ENCODE measurements at places on chromosomes 1 and 21.

GRCh38 chr1:12372761-12373160, 142.9 kb downstream of the VPS13D start:
- no peak for DNase-seq

- no peak for DNase-seq
Observed at GRCh38 chr1:221327954-221328353, 413.9 kb downstream of the DUSP10 start.

- no peak for DNase-seq
Observed at GRCh38 chr1:110286564-110286963, 52.6 kb upstream of the RBM15 start.

- no peak for DNase-seq
Observed at GRCh38 chr1:153780551-153780950, 5.3 kb downstream of the SLC27A3 start.

DNA sequence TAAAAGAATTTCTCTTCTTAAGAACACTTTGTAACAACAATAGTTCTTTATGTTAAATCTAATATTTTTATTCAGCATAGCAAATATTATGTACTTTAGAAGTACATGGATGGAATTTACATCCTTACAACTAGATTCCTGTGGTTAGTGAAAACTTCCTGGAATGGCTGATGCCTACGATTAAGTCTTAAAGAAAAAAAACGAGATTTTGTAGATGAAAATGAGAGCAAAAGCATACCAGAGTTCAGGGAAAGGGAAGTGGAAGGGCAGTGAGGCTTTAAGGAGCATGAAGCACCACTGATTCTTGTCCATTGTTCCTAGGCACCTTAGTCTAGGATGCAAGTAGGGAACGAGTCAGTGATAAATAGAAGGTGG, 26.7 kb downstream of the CFH start:
- DNase-seq: no peak

GRCh38 chr1:31627301-31627929, 9.9 kb downstream of the HCRTR1 start:
- no peak for DNase-seq

DNA sequence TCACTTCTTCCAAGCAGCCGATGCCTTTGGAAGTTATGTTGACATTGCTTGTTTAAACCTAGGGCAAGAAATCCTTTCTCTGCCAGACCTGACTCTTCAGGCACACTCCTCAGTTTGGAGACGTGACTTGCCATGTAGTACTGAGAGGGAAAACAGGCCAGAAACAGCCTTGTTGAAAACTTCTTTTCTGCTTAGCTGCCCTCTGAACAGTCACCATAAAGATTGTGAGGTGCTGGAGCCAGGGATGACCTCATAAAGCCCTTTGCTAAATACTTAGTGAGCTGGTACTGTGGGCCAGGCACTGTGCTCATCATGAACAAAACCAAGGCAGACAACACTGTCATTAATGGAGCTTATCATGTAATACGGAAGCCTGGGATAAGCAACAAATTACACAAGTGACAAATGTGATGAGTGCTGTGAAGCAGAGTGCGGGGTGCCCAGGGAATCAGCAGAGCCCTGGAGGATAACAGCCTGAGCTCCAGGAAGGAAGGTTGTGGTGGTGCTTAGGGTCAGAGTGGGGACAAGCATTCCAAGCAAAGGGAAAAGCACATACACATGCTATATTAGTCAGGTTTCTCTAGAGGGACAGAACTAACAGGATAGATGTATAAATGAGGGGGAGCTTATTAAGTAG, 42.4 kb downstream of the MTARC1 start:
- DNase-seq: no peak

All from stimulated activated CD8-positive, alpha-beta memory T cell treated with anti-CD3 and anti-CD28 coated beads, Interleukin-15, amount 100 ng/mL, for 4 hours (primary cell).